Activated CD4-positive, alpha-beta T cell treated with anti-CD3 and anti-CD28 coated beads, Interleukin-2, amount 10 ng/mL, durations not matched to agents 7 days and 5 days (primary cell): ENCODE measurements at places on chromosomes 4 and X.

- DNase-seq, result peak; percentile 22
Observed at GRCh38 chrX:119067023-119067739, 5.6 kb upstream of the CT47C1 start.

DNA sequence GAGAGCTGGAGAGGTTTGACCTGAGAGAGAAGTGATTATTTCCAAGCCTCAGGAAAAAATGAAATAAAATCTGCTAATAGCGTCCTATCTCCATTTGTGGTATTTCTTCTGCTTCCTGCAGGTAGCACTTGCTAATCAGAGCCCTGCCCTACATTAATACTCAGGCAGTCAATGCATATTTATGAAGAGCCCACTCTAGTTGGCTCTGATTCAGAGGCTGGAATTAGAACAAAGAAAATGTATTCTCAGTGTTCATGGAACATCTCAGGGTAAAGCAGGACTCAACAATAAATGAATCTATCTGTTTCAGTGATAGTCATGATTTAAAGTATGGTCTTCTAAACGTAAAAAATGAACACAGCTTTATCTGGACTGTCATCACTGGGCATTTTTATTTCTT is 1.4 kb upstream of the ATP8A1 start:
- no peak for DNase-seq

- no peak for DNase-seq
Observed at GRCh38 chr4:180394312-180394711, 1848.9 kb upstream of the TENM3 start.

DNA sequence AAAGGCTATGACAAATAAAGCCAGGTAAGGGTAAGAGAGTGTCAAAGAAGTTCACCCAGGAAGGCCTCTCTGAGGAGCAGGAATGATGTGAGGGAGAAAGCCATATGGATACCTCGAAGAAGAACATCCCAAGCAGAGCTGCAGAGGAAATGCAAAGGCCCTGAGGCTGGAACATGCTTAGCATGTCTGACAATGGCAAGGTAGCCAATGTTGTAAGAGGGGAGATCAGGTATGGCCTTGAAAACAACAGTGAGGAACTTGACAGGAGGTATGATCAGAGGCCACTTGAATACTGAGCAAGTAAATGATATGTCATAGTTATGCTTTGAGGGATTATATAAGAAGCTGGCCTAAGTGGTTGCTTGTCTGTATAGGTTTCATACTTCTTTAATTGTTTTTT is 3.8 kb downstream of the SCFD2 start:
- DNase-seq, result no peak

- no peak for DNase-seq
Observed at GRCh38 chrX:113594123-113594841, 753.7 kb upstream of the AMOT start.

DNA sequence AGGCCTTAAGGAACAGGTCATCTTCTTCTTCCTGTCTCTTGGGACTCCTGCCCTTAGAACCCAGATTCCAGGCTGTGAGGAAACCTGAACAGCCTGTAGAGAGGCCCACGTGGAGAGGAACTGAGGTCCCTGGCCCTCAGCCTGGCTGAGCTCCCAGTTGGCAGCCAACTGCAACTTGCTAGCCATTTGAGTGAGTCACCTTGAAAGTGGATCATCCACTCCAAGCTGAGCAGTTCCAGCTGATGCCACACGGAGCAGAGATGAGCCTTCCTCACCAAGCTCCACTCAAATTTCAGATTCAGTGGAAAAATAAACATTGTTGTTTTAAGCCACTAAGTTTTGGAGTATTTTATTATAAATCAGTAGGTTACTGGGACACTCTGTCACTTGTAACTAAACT is 392.5 kb downstream of the BCOR start:
- DNase-seq, result no peak
